T-helper 22 cell (primary cell): ENCODE measurements at places on chromosomes 3 and 15.
A peak's percentile ranks its signal among the peaks of the same experiment; 100 is the strongest.

- DNase-seq, result no peak
Measured at GRCh38 chr3:65844370-65844769, 194.3 kb downstream of the MAGI1 start.

DNA sequence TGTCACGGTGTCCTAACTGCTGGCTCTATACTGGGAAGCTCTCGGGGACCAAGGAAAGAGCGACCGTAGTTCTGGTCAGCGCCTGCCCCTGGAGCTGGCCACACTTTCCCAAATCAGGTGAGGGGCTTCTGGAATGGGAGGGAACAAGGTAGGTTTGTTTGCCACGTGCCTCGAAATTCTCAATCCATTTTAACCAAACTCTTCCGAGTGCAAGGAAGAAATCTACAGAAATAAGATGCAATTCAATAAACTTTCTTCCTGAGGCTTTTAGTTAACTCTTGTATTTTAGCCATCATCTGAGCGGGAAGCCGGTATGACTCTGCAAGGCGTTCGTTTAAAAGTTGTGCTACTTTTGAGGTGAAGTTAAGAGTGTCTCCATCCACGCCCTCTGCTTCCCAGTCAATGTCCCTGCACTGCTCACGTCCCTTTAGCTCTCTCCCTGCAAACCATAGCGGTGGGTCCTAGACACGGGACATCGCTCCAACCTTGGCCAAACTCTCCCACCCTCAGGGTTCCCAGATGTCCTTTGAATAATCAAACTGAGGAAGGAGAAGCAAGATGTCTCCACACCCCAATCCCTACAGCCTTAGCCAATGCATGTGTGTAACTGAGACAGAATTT lies 597 bp downstream of the AGTR1 start:
- no peak for DNase-seq

DNA sequence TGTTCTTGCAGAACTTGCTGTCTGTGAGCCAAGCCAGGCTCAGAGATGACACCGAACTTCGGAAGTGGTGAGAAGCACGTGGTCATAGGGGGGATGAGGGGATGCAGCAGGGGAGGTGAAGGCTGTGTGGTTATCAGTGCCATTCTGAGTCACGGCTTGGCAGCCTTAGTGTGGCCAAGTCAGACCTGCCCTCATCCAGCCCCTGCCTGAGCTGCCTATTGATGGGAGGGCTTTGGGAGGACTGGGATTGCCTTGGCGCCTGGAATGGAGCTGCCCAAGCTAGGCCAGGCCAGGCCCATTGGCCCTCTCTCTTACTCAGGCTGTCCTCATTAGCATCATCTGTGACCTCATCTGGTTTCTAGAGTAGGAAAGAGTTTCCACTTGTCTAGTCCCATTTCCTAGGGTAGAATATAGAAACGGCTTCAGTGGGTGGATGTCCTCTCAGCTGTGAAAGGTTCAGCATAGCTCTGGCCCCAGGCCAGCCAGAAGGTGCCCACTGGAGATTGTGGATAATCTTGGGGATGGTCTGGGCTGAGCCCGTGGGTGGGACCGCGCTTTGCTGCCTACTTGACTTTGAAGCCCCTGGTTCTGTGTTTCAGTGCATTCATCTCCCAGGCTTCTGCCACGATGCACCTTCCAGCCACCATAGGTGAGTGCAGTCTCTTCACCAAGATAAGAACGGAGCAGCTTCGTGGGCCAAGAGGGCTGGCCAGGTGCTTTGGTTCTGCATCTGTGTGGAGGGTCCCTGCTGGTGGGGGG lies 7.2 kb downstream of the FAH start:
- no peak for DNase-seq

DNA sequence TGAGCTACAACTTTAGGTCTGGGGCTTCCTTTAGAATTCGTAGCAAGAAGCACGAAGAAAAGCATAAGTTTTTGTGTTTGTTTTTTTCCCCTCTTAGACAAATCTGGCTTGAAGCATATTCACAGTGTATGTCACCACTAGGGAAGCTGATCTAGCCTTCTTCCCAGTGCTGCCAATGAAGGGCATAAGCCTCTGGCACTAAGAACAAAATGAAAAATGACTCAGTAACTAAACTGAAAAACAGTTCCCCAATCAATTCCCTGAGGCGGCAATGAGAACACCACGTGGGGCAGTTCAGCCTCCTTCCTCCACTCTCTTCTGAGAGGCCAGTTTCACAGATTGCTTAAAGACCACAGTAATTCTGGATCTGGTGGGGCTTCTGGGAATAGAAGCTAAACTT lies 338.1 kb downstream of the GAP43 start:
- DNase-seq, result no peak

GRCh38 chr3:82229397-82229796 lies 468.0 kb upstream of the GBE1 start:
- no peak for DNase-seq

- no peak for DNase-seq
Measured at GRCh38 chr3:126147147-126147931, 33.0 kb downstream of the ALDH1L1 start.

GRCh38 chr3:128559486-128560225 lies 66.7 kb upstream of the GATA2 start:
- no peak for DNase-seq

- no peak for DNase-seq
Measured at GRCh38 chr3:188204526-188204925, 50.6 kb downstream of the LPP start.

GRCh38 chr15:65087411-65087810 lies 10.9 kb downstream of the KBTBD13 start:
- DNase-seq, result no peak

DNA sequence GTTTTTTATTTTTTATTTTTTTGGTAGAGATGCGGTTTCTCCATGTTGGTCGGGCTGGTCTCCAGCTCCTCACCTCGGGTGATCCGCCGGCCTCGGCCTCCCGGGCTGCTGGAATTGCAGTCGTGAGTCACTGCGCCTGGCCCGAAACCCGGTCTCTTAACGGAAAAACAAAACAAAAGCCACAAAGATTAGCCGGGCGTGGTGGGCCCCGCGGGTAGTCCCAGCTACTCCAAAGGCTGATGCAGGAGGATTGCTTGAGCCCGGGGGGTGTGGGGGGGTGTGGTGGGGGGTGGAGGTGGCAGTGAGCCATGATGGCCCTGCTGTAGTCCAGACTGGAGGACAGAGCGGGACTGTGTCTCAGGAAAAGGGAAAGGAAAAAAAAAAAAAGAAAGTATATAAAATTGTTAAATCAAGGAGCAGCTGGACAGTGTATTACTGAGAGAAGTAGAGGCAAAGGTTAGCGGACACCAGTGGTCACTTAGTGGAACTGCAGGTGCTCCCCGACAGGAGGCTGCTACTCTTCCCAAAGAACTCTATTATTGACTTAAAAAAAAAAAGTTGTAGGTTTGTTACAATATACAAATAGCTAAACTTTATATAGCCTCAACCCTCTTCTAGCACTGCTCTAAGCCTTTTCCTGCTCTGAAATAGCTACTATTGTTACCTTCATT lies 30.3 kb upstream of the TUBGCP5 start:
- no peak for DNase-seq

GRCh38 chr3:48564022-48564421 lies 441 bp upstream of the UCN2 start:
- no peak for DNase-seq

GRCh38 chr3:114942773-114943172 lies 204.3 kb downstream of the ZBTB20 start:
- no peak for DNase-seq

DNA sequence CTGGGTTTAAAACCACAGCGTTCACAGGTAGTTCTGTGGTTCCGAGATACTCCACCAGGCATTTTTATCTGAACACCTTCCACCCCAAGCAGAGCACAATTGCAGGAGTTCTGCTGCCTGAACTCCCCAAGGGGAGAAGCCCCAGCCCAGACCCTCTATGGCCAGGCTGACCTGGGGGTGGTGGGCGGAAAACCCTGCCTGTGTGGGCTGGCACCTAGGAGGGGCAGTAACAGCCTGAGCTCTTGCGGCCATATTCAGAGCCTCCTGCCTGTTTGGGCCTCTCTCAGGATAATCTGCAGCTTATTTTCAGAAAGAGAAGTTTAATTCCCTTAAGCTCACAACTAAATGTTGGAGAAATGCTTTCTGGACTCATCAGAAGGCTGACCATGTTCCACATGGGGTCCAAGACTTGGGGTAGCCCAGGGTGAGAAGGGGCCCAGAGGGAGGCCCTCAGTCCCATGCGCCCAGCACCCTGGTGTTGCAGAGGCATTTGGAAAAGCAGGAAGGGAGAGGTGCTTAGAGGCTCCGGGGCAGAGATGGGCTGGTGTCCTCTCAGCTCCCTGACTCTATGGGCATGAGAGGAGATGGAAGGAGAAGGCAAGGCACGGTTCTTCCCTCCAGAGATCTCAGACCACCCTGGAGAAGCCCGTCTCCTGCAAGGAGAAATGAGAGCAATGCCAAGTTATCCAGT lies 195.6 kb upstream of the TPM1 start:
- no peak for DNase-seq

DNA sequence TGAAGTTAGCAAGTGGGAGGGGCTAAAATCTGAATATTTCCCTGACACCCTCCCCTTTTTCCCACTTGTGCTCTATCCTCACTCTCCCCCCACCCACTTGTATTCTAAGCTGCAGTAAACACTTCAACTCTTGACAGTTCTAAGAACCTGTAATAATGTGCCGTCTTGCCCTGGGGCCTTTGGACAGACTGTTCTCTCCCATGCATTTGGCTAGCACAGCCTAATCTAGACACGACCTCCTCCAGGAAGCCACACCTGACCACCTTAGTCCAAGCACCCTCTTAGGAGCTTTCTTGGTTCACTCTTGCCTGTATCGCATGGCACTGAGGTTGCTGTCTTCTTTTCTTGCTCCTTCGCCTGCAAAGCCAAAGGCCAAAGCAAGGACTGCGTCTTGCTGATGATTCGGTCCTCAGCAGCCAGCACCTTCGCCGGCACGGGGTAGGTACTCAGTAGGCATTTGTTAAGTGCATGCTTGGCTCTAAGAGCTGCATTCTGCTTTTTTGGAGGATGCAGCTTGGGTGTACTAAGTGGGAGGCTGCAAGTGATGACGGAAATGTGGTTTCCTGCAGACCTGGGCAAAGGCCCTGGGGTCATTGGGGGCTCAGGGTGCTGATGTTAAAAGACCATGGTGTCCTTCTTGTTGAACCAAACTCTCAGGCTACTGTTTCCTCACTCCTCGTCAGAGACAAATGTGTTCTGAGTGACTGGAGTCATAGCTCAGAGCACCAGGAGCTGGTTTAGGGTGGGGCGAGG lies 2.0 kb upstream of the ZNF710 start:
- DNase-seq, result no peak

DNA sequence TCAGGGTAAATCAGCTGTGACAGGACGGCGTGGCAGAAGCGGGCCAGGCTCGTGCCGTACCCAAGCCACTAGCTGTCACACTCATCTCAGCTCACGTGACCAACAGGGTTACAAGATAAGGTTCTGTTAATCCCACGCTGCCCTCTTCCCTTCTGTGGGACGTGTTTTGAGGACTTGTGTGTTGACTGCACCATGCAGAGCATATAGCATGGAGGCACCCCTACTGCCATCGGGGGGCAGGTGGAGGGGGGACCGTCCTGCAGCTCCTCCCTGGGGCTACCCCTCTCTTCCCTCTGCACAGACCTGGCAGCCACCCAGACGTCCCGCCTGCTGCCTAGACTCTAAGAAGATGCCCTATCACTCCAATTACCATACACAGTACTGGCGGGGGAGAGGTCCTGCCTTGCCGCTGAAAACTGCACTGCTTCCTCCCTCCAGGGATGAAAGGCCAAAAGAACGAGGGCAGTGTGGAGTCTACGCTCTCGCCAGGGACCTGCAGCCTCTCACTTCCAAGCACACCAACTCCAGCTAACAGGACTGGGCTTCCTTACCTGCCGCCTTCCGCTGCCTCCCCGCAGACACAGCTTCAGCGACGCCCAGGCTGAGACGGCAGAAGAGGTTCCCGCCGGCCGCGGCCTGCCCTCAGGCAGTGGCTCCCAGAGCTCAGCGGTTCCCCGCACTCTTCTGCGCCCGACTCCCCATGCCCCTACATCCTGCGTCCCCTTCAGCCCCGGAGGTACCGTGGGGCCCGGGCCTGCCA lies at the start of gene TNK2:
Gene TNK2 (minus strand): TSS at position 618 of the 760 bp plus-strand sequence. CDS start 19,963 bp downstream, outside the sequence.
- peak; percentile 58 for DNase-seq

- DNase-seq, result no peak
Measured at GRCh38 chr15:59249816-59250215, 43.2 kb downstream of the LDHAL6B start.

- DNase-seq, result no peak
Measured at GRCh38 chr3:143786219-143787191, 61.8 kb downstream of the SLC9A9 start.

- DNase-seq, result no peak
Measured at GRCh38 chr3:112647122-112647521, 6.2 kb upstream of the CCDC80 start.

- no peak for DNase-seq
Measured at GRCh38 chr3:34077417-34078195, 279.2 kb downstream of the PDCD6IP start.

- no peak for DNase-seq
Measured at GRCh38 chr3:158165730-158166129, 55.8 kb downstream of the RSRC1 start.

- no peak for DNase-seq
Measured at GRCh38 chr3:78887547-78888011, 880.2 kb downstream of the ROBO1 start.

DNA sequence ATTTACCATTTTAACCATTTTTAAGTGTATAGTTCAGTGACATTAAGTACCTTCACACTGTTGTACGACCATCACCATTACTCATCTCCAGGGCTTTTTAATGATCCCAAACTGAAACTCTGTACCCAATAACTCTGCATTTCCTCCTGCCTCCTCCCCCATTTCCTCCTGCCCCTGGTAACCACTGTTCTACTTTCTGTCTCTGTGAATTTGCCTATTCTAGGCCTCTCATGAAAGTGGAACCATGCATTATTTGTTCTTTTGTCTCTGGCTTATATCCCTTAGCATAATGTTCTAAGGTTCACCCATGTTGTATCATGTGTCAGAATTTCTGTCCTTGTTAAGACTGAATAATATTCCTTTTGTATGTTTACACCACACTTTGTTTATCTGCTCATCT lies 154.2 kb downstream of the MECOM start:
- no peak for DNase-seq

- DNase-seq, result no peak
Measured at GRCh38 chr15:81276967-81277366, 47.0 kb downstream of the STARD5 start.

GRCh38 chr3:183428447-183429211 lies at the start of gene MCF2L2:
Gene MCF2L2 (minus strand): TSS chr3:183428619. CDS start chr3:183427977, 642 bp downstream.
- peak; percentile 70 for DNase-seq

GRCh38 chr15:79954661-79955060 lies 16.3 kb downstream of the BCL2A1 start:
- no peak for DNase-seq

GRCh38 chr3:150106740-150107428 lies 136.2 kb upstream of the PFN2 start:
- no peak for DNase-seq

DNA sequence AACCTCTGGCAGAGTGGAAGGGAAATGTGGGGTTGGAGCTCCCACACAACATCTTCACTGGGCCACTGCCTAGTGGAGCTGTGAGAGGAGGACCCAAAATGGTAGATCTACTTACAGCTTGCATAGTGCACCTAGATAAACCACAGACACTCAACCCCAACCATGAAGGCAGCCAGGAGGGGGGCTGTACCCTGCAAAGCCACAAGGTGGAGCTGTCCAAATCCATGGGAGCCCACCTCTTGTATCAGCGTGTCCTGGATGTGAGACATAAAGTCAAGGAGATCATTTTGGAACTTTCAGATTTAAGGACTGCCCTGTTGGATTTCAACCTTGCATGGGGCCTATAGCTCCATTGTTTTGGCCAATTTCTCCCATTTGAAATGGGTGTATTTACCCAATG lies 20.9 kb downstream of the TP63 start:
- no peak for DNase-seq
